ENCODE measurements at places on chromosomes 5 and 9. TPM values are rescaled to one million over a fixed set of nuclear protein-coding genes. Genes with fewer than 3 reads are reported as not detected.

GRCh38 chr9:134216961-134217360, 52.6 kb upstream of the RNU6ATAC start:
- peaks cover 65% of the 10 kb centered on the region for H3K4me1 ChIP-seq
- peak overlapping the region; percentile 99 for H3K27ac ChIP-seq
- peak overlapping the region; percentile 54 for H3K4me3 ChIP-seq
- no peaks in the 10 kb centered on the region for H3K27me3 ChIP-seq
- no peaks in the 10 kb centered on the region for H3K36me3 ChIP-seq

DNA sequence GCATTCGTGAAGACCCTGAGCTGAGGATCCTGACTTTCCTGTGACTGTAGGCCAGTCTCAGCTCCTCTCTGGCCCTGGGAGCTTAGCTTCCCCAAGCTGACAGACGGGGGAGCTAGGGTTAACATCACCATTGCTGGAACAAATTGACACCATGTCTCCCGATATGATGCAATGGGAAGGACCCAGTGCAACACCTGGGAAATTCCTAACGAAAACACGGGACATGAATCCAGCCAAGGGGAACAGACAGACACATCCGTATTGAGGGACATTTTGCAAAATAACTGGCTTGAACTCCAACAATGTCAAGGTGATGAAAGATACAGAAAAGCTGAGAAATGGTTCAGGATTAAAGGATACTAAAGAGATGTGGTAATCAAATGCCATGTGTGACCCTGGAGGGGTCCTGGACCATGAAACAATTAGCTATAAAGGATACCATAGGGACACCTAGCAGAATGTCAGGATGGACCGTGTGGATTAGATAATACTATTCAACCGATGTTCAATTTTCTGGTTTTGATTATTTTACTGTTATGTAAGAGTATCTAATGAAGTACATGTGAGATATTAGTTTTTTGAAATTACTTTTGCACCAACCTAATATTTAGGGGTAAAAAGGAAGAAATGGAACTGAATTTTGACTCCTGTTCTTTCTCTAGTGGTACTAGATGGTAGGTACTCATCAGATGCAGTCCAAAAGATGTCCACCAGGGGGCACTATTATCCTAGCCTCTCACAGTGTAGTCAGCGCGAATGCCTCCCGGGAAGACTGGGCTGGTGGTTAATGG, 52.7 kb downstream of the NDST1 start:
- DNase-seq, result peak; percentile 89
- no peak overlapping the region for H3K4me3 ChIP-seq
- no peaks in the 10 kb centered on the region for H3K27me3 ChIP-seq

DNA sequence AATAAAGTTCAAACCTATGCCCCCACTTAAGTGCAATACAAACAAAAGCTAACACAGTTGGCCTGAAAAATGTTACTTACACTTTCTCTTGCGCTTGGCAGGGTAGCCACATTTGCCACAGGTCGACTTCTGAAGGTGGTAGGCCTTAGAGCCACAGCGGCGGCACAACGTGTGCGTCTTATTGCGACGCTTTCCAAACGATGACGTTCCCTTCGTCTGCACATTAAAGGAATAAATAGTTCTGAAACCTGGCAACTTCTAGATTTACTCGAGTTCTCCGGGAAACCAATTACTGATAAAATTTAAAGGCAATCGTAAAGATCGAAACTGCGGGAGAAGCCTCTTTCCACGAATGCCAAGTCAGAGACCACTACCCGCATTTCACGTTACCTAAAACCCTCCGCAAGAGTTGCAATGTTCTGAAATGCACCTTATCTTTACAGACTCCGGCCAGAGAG, 602 bp downstream of the RPL37 start:
- DNase-seq, result no peak
- H3K36me3 ChIP-seq, result peaks cover 36% of the 10 kb centered on the region
- H3K27me3 ChIP-seq, result no peaks in the 10 kb centered on the region

DBH gene
- 21.2 TPM for polyA plus RNA-seq

DNA sequence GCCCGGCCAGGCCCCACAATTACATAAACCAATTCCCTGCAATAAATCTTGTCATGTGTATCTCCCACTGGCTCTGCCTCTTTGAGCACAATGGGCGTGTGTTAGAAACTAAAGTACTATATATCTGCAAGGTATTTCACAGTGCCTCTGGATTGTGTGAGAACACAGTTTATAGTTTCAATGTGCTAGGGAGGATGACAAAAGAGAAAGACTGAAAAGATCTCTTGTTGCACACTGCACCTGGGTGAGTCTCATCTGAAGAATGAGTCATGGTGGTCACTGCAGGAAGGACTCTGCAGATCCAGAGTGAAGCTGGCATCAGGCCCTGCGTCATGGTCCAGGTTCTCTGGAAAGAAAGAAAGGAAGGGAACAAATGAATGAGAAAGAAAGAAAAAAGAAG, 20.7 kb upstream of the CTSV start:
- no peaks in the 10 kb centered on the region for H3K36me3 ChIP-seq
- H3K27ac ChIP-seq, result no peak overlapping the region
- H3K27me3 ChIP-seq, result peaks cover 3% of the 10 kb centered on the region
- DNase-seq, result no peak
- no peaks in the 10 kb centered on the region for H3K4me1 ChIP-seq

GRCh38 chr5:132058646-132059042, 1.8 kb upstream of the IL3 start:
- H3K27me3 ChIP-seq, result no peaks in the 10 kb centered on the region
- H3K36me3 ChIP-seq, result no peaks in the 10 kb centered on the region
- H3K4me1 ChIP-seq, result no peaks in the 10 kb centered on the region
- DNase-seq, result peak; percentile 9
- no peak overlapping the region for H3K27ac ChIP-seq
- H3K4me3 ChIP-seq, result no peak overlapping the region

NR5A1 gene
- polyA plus RNA-seq, result not detected

- H3K27ac ChIP-seq, result no peak overlapping the region
- H3K4me1 ChIP-seq, result no peaks in the 10 kb centered on the region
- no peaks in the 10 kb centered on the region for H3K36me3 ChIP-seq
- H3K27me3 ChIP-seq, result peaks cover 4% of the 10 kb centered on the region
- no peak for DNase-seq
Measured at GRCh38 chr5:76025069-76025468, 58.1 kb upstream of the SV2C start.

PTGER4 gene
- polyA plus RNA-seq, result 1.9 TPM

- no peaks in the 10 kb centered on the region for H3K27me3 ChIP-seq
- H3K4me1 ChIP-seq, result peaks cover 33% of the 10 kb centered on the region
- no peak for DNase-seq
- H3K4me3 ChIP-seq, result no peak overlapping the region
- no peaks in the 10 kb centered on the region for H3K36me3 ChIP-seq
Measured at GRCh38 chr5:141843156-141843927, 34.9 kb downstream of the PCDH1 start.

- H3K4me1 ChIP-seq, result peaks cover 41% of the 10 kb centered on the region
- H3K36me3 ChIP-seq, result peaks cover 2% of the 10 kb centered on the region
Measured at GRCh38 chr9:96383165-96383942, at the start of gene SLC35D2. TSS of gene SLC35D2 (minus strand) at chr9:96383711. CDS start at chr9:96383634, 77 bp downstream.

DNA sequence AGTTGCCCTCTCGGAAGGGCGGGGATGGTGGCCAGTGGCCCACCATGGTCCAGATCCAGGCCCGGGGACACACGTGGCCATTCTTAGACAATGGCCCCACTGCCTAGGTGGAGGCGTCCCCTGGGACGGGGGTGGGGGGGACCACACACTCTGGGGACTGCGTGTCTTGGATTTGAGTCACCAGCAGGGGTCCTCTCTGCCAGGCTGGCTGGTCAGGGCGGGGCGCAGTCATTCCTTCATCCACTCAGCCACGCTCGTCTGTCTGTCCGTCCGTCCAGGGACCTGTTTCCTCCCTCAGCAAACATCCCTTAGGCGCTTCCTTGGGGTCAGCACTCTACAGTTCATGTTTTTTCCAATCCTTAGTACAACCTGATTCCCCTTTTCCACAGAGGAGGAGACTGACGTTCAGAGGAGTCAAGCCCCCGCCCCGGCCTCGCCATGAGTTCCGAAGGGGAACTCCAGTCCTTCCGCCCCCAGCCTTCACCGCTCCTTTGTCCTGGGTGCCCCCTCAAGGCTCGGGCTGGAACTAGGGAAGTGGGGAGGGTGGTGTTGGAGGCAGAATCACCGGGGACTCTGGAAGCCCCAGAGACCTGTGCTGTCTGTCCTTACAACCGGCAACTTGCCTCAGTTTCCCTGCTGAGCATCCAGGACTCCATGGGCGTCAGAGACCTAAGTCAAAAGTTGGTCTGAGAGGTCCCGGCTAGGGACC, 276.6 kb upstream of the MVB12B start:
- H3K27me3 ChIP-seq, result no peaks in the 10 kb centered on the region
- no peak overlapping the region for H3K27ac ChIP-seq
- no peak overlapping the region for H3K4me3 ChIP-seq
- DNase-seq, result no peak
- H3K36me3 ChIP-seq, result no peaks in the 10 kb centered on the region

DNA sequence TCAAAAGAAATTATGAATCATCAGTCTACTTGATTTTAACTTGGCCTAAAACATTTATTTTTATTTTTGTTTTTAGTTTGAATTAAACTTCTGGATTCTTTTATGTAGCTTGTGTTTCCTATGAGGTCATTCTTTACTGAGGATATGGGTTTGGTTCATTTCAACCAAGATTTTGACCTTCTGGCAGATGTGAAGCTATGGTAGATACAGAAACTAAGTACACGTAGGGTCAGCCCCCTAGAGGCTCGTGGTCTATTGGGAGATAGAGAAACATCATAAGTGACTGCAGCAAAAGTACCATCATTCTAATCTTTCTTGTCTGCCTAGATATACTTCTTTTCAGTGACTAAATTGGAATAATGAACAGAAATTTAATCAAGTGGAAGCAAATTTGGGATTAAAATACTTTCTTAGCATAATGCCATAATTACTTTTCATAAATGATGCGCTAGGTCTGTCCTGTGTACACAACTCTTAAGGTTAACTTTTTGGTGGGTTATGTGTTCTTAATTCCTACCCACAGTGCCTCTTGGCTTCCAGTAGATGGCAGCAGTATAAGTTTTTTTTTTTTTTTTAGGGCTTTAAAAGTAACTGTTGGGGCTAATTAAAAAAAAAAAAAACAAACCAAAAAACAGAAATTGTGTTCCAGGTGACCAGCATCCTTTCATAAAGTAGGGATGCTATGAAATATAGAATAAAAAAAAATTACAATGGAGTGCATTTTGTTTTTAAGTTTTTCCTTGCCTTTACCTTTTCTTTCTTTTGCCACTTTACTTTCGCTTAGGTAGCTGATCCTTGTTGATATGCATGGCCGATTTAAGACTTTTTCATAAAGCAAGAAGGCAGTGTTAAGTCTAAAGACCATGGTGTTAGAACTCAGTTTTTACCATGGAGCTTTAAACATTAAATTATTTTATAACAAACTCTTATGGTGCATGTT, 49.9 kb downstream of the LRRTM2 start:
- peaks cover 4% of the 10 kb centered on the region for H3K4me1 ChIP-seq
- no peak for DNase-seq
- peaks cover 16% of the 10 kb centered on the region for H3K36me3 ChIP-seq
- H3K4me3 ChIP-seq, result no peak overlapping the region
- no peaks in the 10 kb centered on the region for H3K27me3 ChIP-seq
- no peak overlapping the region for H3K27ac ChIP-seq

GRCh38 chr5:34749431-34749873, 89.5 kb upstream of the TTC23L start:
- no peak overlapping the region for H3K27ac ChIP-seq
- no peaks in the 10 kb centered on the region for H3K36me3 ChIP-seq
- no peaks in the 10 kb centered on the region for H3K27me3 ChIP-seq
- DNase-seq, result no peak
- H3K4me3 ChIP-seq, result no peak overlapping the region
- H3K4me1 ChIP-seq, result peaks cover 10% of the 10 kb centered on the region

GRCh38 chr9:120877276-120878034, 467 bp upstream of the PHF19 start:
- no peaks in the 10 kb centered on the region for H3K36me3 ChIP-seq
- DNase-seq, result peak; percentile 65
- peak overlapping the region; percentile 76 for H3K27ac ChIP-seq
- peaks cover 7% of the 10 kb centered on the region for H3K4me1 ChIP-seq
- H3K27me3 ChIP-seq, result no peaks in the 10 kb centered on the region
- peak overlapping the region; percentile 77 for H3K4me3 ChIP-seq

- no peaks in the 10 kb centered on the region for H3K36me3 ChIP-seq
- no peak overlapping the region for H3K4me3 ChIP-seq
- no peak overlapping the region for H3K27ac ChIP-seq
Measured at GRCh38 chr9:28774433-28775235, 1201.4 kb upstream of the C9orf72 start.

GRCh38 chr5:34410411-34411139, 245.6 kb upstream of the RAI14 start:
- H3K4me1 ChIP-seq, result no peaks in the 10 kb centered on the region
- no peaks in the 10 kb centered on the region for H3K27me3 ChIP-seq
- DNase-seq, result no peak
- H3K4me3 ChIP-seq, result no peak overlapping the region
- no peak overlapping the region for H3K27ac ChIP-seq

SPIN1 gene
- polyA plus RNA-seq, result 9.9 TPM

TRAF1 gene
- polyA plus RNA-seq, result 0.38 TPM

GABRA1 gene
- polyA plus RNA-seq, result not detected

GRCh38 chr9:125529589-125530515, 177.2 kb downstream of the MAPKAP1 start:
- no peak overlapping the region for H3K4me3 ChIP-seq
- no peak overlapping the region for H3K27ac ChIP-seq
- peaks cover 6% of the 10 kb centered on the region for H3K4me1 ChIP-seq

CTXN3 gene
- polyA plus RNA-seq, result not detected

GRCh38 chr9:126205845-126206498, 120.7 kb upstream of the MVB12B start:
- no peak overlapping the region for H3K27ac ChIP-seq
- no peaks in the 10 kb centered on the region for H3K36me3 ChIP-seq
- no peak overlapping the region for H3K4me3 ChIP-seq
- H3K4me1 ChIP-seq, result no peaks in the 10 kb centered on the region
- no peaks in the 10 kb centered on the region for H3K27me3 ChIP-seq

ECM2 gene
- 11.6 TPM for polyA plus RNA-seq

DNA sequence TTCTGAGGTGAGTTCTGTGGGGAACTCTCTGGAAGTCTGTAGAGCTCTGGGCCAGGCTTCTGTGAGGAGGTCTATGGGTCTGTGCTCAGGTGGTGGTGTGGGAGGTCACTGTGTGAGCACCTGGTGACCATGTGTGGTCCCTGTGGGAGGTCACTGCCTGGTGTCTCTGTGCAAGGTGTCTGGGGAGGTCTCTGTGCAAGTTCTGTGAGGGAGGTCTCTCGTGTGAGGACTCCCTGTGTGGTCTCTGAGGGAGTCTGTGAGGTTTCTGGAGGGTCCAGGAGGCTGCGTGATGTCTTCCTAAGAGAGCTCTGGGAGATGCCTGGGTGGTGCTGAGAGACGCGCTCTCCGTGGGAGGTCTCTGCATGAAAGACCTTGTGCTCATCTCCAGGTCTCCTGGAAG, 6.0 kb upstream of the SPATA31E1 start:
- H3K27ac ChIP-seq, result no peak overlapping the region
- no peaks in the 10 kb centered on the region for H3K36me3 ChIP-seq
- no peaks in the 10 kb centered on the region for H3K27me3 ChIP-seq
- H3K4me3 ChIP-seq, result no peak overlapping the region
- no peak for DNase-seq
